ENCODE measurements at places on chromosomes 12 and 14.

GRCh38 chr14:50051106-50051505 is 65.3 kb downstream of the VCPKMT start:
- peaks cover 8% of the 10 kb centered on the region for H3K4me1 ChIP-seq
- DNase-seq: no peak
- no peak overlapping the region for H3K4me3 ChIP-seq

DNA sequence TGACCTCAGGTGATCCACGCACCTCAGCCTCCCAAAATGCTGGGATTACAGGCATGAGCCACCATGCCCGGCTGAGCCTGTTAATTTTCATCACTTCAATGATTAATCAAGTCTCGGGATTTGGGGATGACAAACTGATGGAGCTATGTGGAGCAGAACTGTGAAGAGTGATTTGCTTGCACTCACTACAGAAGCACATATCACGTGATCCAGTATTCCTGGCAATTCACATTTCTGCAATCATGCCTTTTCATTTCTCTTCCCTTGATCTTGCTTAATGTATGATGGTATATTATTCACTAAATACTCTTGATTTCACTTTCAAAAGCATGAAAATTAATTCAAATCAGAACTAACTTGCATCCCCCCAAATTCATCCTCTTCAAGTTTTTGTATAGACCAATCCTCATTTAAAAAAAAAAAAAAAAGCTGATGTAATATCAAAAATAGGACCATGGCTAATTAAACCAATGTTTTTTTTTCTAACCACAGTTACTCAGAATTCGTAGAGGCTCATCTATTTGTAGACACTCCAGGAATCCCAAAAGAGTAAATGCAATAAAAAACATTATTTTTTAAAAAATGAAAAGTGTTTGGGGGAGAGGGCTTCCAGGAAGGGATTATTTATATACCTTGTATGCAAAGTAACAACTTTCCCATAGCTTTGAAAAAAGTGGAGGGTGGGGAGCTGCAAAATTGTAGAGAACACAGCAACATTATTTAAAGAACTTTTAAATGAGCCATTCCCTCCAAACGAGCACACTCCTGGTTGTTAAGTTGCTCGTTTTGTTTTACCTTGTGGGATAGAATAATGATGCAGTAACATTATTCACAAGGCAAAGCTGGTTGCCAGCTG is 7.0 kb upstream of the ATXN2 start:
- H3K4me3 ChIP-seq: no peak overlapping the region
- H3K36me3 ChIP-seq: no peaks in the 10 kb centered on the region
- H3K27ac ChIP-seq: no peak overlapping the region
- H3K27me3 ChIP-seq: no peaks in the 10 kb centered on the region

- peak overlapping the region; percentile 53 for H3K4me3 ChIP-seq
- peak overlapping the region; percentile 10 for H3K27ac ChIP-seq
- H3K4me1 ChIP-seq: peaks cover 16% of the 10 kb centered on the region
- no peak for DNase-seq
- H3K36me3 ChIP-seq: no peaks in the 10 kb centered on the region
These were observed 5.3 kb upstream of the GDF11 start for GRCh38 chr12:55737581-55738122.

GRCh38 chr14:87407344-87407743 is 585.6 kb downstream of the GALC start:
- no peak for DNase-seq
- H3K36me3 ChIP-seq: no peaks in the 10 kb centered on the region
- no peak overlapping the region for H3K4me3 ChIP-seq
- H3K27me3 ChIP-seq: no peaks in the 10 kb centered on the region

DNA sequence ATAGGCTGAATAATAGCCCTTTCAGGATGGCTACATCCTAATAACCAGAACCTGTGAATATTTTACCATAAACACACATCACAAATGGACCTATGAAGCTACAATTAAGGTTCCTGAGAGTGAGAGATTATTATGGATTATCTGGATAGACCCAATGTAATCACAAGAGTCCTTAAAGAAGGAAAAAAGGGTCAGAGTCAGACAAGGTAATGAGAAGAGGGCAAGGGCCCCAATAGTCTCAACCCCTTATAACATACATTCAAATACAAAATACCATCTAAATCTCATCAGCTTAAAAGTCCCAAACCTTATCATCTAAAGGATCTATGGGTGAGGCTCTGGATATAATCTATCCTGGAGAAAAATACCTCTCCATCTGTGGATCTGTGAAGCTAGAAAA is 64.7 kb downstream of the GARIN6 start:
- no peak overlapping the region for H3K27ac ChIP-seq
- no peaks in the 10 kb centered on the region for H3K27me3 ChIP-seq
- no peak overlapping the region for H3K4me3 ChIP-seq
- H3K4me1 ChIP-seq: no peaks in the 10 kb centered on the region
- no peak for DNase-seq

DNA sequence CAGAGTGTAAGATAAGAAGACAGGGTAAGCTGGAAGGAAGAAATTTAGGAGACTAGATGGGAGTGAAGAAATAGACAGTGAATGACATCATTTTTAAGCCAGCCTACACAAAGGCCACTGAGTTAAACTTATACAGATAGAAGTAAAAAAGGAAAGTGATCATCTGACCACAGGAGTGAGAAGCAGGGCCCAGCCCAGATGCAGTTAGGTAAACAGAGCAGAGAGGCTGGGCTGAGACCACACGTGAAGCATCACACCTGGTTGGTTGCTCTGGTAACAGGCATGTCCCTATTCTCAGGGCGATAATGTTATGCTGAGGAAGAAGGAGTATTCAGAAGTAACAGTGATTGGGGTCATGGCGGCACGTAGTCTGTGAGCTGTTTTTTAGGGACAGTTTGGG is 1079.4 kb downstream of the AACS start:
- DNase-seq: no peak
- H3K4me3 ChIP-seq: no peak overlapping the region
- no peaks in the 10 kb centered on the region for H3K36me3 ChIP-seq
- no peak overlapping the region for H3K27ac ChIP-seq

DNA sequence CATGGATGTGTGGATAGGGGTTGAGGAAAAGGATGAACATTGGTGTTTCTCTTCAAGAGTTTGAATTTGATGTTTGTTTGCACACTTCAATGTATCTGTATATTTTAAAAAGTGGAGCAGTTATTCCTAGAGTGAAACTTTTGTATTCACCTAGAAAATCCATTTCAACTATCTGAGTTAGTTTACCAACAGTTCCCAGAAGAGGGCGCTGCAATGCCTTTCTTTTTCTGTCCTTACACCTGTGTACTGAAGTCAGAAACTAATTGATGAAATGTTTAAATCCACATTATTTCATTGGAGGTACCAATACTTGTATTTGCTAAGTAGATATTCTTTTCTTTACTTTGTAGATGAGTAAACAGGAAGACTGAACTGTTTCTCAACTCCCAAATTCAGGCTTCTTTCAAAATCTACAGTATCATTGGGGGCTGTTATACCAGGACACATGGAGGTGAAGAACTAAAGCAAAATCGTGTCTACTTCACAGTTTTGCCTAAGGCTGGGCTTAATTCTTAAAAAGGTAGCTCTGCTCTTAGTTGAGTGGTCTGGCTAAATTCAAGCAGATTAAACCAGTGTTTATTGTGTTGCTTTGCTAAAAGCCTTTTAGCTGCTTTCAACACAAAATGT is 26.6 kb upstream of the KLRB1 start:
- H3K36me3 ChIP-seq: no peaks in the 10 kb centered on the region
- no peak overlapping the region for H3K27ac ChIP-seq
- peak; percentile 69 for DNase-seq

DNA sequence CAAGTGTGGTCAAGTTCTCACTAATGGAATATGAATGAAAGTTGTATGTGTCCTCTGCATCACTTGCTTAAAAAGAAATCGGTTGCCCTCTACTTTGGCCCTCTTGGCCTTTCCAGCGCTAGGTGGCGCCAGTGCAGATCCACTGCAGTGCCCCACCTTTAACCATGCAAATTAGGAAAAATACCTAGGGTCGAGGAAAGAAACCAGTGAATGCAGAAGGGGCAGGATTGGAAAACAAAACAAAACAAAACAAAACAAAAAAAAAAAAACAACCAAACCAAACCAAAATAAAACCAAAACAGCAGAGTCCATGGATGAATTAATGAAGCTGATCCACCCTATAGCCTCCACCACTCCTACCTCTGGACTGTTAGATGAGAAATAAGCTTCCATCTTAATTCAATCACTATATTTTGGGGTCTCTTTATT is 12.9 kb upstream of the NEMF start:
- H3K27ac ChIP-seq: peak overlapping the region; percentile 6
- H3K27me3 ChIP-seq: no peaks in the 10 kb centered on the region
- no peak for DNase-seq
- H3K4me3 ChIP-seq: no peak overlapping the region
- H3K36me3 ChIP-seq: no peaks in the 10 kb centered on the region
- H3K4me1 ChIP-seq: peaks cover 27% of the 10 kb centered on the region
